ENCODE measurements at places on chromosomes 7 and 10.

- DNase-seq, result no peak
Observed at GRCh38 chr7:29274146-29275017, 79.8 kb downstream of the CHN2 start.

- no peak for DNase-seq
Observed at GRCh38 chr7:378041-378420, 88.1 kb downstream of the FOXL3 start.

DNA sequence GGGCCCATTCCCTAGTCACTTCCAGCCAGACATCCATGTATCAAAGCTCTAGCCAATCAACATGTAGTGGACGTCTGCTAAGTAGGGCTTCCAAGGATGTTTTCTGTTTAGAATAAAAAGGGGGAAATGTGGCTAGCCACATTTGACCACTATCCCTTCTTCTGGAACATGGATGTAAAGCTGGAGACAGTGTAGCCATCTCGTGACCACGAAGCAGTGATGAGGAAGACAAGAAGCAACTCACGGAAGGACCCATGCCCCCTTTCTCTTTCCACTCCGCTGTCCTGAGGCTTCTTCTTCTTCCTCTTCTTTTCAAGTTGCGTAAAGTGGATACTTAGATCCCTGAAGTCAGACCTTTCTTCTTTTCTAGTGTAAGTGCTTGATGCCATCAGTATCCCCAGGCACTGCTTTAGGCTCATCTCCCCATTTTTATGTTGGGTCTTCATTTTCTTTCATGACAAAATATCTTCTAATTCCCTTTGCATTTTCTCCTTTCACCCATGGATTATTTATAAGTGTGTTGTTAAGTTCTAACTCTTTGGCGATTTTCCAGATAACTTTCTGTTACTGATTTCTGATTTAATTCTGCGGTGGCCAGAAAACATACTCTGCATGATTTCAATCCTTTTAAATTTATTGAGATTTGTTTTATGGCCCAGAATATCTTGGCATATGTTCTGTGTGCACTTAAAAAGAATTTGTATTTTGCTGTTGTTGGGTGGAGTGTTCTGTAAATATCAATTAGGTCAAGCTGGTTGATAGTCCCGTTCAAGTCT lies 594.5 kb downstream of the SDK1 start:
- no peak for DNase-seq

DNA sequence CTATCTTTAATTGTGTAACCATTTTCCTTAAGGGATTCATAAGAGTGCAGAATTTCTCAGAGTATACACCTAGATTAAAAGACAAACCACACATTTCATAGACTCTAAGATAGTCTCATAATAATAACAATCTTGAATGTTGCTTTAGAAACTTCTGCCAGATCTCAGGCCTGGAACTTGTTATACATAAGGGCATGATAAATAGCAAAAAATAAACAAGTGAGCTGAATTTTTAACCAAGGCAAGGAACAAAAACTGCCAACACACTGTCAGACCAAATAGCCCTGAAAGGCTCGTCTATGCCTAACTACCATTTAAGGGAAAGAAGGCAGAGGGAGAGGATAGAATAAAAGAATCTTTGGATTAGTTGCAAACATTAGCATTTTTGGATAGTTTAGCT lies 65.8 kb upstream of the SEMA3C start:
- DNase-seq, result no peak

DNA sequence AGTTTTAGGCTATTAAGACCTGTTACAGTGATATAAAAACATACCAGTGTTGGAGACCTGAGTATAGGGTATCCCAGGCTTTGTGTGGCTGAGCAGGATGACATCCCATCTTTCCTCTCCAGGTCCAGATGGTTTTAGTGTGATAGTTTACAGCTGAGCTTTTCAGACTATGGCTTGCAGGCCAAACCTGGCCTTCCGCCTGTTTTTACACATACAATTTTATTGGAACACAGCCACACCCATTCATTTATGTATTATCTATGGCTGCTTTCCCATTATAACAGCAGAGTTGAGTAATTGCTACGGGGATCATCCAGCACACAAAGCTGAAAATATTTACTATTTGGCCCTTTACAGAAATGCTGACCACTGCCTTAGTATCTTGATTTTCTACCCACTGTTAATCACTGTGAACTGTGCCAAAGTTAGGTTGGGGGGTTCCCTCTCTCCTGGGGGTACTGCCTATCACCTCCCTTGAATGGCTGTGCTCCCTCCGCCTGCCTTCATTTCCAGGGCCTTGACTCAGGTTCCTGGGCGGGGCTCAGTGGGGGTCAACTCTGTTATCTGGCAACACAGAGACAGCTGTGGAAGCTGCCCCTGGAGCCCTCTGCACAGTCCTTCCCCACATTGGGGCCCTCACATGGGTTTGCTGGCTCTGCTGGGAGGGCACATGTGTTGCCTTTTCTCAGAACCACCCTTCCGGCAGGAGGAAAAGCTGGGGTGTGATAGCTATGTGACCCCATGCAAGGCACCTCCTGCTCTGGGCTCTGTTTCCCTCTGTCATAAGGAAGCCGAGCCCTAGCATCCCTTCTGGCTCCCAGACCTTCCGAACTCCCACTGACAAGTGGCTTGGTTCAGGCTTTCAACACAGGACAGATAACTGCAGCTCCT lies 40.3 kb upstream of the SH2D4B start:
- DNase-seq, result no peak

- no peak for DNase-seq
Observed at GRCh38 chr10:125023255-125023654, 81.3 kb downstream of the ZRANB1 start.

- no peak for DNase-seq
Observed at GRCh38 chr7:9889554-9889953, 1084.1 kb upstream of the PHF14 start.

- DNase-seq, result no peak
Observed at GRCh38 chr10:111830359-111830758, 353.2 kb downstream of the GPAM start.

GRCh38 chr10:10725196-10725595 lies 292.5 kb upstream of the CELF2 start:
- DNase-seq, result no peak

- no peak for DNase-seq
Observed at GRCh38 chr7:121753944-121754343, 119.0 kb upstream of the PTPRZ1 start.

GRCh38 chr10:17022466-17022825 lies 107.2 kb downstream of the CUBN start:
- DNase-seq, result no peak

DNA sequence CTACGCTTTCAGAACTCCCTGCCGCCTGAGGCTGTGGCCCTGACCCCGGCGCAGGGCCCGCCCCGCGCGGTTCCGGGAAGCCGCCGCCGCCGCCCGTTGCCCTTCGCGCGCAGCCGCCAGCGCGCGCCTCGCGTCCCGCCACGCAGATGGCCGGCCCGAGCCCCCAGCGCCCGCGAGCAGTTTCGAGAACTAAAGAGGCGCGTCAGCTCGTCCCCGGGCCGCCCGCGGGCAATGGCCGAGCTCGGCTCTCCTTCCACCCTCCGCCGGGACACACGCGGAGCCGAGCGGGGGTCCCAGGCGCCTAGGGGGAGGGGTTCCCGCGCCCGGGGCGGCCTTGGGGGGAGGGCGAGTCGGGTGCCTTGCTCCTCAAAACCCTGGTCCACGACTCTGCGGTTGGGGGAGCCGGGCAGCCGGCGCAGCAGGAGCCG lies 1.8 kb downstream of the HNRNPF start:
- DNase-seq, result no peak

- DNase-seq, result no peak
Observed at GRCh38 chr10:30743586-30743985, 114.0 kb upstream of the LYZL2 start.

GRCh38 chr7:133575726-133576440 lies 323.0 kb downstream of the EXOC4 start:
- peak; percentile 84 for DNase-seq

Measured in NCI-H1694 (cell line).